ENCODE measurements at places on chromosomes 5 and 9. TPM values are rescaled to one million over a fixed set of nuclear protein-coding genes. Genes with fewer than 3 reads are reported as not detected.

DNA sequence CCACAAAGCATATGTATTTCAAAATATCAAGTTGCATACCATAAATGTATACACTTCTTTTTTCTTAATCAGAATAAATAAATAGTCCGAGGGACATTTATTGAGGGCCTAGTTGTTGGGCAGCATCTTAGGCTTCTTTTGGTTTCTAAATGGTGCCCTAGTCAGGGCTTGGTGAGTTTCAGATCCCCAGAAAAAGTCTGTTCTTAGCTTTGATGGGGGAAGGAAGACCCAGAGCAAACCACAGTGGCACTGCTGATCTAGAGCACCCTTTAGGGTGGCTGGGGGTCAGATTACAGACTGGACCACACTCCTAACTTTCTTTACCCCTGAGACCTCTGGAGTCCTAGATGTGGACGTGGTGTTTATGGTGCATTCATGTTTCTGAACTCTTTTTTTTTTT lies 97.8 kb downstream of the C9orf152 start:
- no peak overlapping the region for H3K4me3 ChIP-seq
- peaks cover 16% of the 10 kb centered on the region for H3K27me3 ChIP-seq
- peaks cover 60% of the 10 kb centered on the region for H3K4me1 ChIP-seq
- H3K27ac ChIP-seq = no peak overlapping the region
- peaks cover 10% of the 10 kb centered on the region for H3K36me3 ChIP-seq

- H3K27ac ChIP-seq = peak overlapping the region; percentile 97
- no peaks in the 10 kb centered on the region for H3K36me3 ChIP-seq
- H3K27me3 ChIP-seq = peaks cover 1% of the 10 kb centered on the region
- no peak overlapping the region for H3K4me3 ChIP-seq
Observed at GRCh38 chr5:126354012-126354857, 69.0 kb upstream of the GRAMD2B start.

- H3K4me3 ChIP-seq = no peak overlapping the region
- no peak for DNase-seq
- no peaks in the 10 kb centered on the region for H3K36me3 ChIP-seq
Observed at GRCh38 chr9:108691614-108692013, 164.2 kb downstream of the ACTL7B start.

The DMRT3 gene
- not detected for total RNA-seq

The RASEF gene
- 0.28 TPM for total RNA-seq

GRCh38 chr5:39186722-39187539 lies 32.4 kb downstream of the FYB1 start:
- peaks cover 2% of the 10 kb centered on the region for H3K4me1 ChIP-seq
- DNase-seq = no peak
- peaks cover 2% of the 10 kb centered on the region for H3K27me3 ChIP-seq
- no peak overlapping the region for H3K27ac ChIP-seq
- no peaks in the 10 kb centered on the region for H3K36me3 ChIP-seq

The LRRC14B gene
- not detected for total RNA-seq

Measured in endothelial cell (in vitro differentiated cells).